ENCODE measurements at places on chromosomes 11 and 22.

- peak; percentile 85 for DNase-seq
Observed at GRCh38 chr22:37745548-37746365, 48.9 kb downstream of the TRIOBP start.

DNA sequence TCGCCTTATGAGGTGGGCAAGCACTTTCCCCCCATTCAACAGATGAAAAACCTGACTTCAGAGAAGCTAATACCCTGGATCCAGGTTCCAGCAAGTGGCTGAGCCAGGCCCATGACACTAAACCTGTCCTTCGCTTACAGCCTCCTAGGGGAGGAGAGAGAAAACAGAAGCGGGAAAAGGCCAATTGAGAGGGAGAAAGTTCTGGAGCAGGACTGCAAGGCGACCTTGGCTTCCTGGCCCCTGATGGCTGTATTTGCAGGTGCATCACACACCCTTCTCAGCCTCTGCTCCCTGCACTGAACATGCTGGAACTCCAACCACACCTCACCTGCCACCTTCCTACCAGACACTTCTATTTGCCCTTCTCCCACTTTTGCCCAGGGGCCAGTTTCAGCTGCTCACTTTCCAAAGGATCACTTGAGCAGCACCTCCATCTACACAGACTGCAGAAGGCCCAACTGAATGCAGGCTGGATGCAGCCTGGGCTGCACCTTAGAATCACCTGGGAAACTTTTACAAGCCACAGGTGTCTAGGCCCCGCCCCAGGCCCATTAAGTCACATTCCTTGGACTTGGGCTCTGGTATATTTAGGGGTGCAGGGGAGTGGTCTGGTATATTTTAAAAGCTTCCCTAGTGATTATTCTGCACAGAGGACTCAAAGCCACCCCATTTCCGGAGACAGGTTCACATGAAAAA, 14.3 kb upstream of the ADA2 start:
- DNase-seq = no peak

GRCh38 chr22:25000686-25001085, 48.2 kb downstream of the KIAA1671 start:
- DNase-seq = no peak

DNA sequence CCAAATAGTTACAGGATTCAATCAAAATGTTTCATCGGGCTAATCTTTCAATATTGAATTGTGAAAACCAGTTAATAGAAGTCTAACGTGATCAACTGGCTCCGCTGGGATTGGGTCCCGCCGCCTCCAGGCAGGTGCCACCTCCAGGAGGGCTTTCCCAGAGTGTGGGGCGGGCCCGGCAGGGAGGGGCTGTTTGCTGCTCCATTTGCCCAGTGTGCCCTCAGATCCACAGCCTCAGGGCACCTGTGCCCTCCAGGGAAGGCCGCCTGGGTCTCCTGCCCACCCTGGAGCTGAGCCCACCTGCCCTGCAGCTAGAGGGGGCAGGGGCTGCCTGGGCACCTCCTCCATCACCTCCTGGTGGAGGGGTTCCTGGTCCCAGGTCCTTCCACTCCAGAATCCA, 17.9 kb downstream of the BRSK2 start:
- no peak for DNase-seq

- peak; percentile 43 for DNase-seq
Observed at GRCh38 chr22:38843201-38843656, 599 bp downstream of the NPTXR start.

GRCh38 chr11:76151556-76152085, 54.7 kb downstream of the WNT11 start:
- no peak for DNase-seq

- no peak for DNase-seq
Observed at GRCh38 chr11:27864091-27864491, 163.8 kb upstream of the BDNF start.

DNA sequence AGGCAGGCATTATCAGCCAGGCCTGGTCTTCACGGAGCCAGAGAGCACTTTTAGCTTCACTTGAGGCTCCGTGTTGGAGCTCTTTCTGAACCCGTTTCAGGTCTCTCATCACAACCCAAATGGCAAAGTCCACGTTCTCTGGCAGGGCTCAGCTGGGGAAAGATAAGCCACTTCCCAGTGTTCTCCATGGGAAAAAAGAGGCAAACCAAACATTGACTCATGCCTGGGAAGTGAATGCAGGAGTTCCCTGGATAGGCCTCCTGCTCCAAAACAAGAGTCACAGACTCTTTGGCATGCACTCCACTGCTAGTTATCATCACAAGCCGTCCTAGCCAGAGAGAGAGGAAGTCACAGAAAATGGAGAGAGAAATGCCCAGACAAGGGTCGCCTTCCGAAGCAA, 11.6 kb downstream of the OPCML start:
- DNase-seq = no peak

DNA sequence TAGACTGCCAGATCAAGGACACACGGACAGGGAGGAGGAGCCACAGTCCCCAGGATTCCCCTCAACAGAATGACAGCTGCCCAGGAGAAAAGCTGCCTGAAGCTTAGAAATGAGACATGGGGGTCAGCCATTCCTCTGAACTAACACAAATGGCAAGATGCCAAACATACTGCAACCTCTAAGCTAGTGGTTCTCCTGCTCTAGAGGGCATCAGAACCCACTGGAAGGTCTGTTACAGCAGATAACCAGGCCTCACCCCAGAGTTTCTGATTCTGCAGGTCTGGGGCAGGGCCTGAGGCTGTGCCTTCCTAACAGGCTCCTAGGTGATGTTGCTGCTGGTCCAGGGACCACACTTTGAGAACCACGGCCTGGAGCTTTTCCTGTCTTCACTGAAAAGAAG, 28.6 kb upstream of the BID start:
- DNase-seq = no peak

GRCh38 chr22:40320687-40321086, 25.6 kb upstream of the ADSL start:
- no peak for DNase-seq

GRCh38 chr11:115599125-115599524, 94.9 kb upstream of the CADM1 start:
- DNase-seq = no peak

DNA sequence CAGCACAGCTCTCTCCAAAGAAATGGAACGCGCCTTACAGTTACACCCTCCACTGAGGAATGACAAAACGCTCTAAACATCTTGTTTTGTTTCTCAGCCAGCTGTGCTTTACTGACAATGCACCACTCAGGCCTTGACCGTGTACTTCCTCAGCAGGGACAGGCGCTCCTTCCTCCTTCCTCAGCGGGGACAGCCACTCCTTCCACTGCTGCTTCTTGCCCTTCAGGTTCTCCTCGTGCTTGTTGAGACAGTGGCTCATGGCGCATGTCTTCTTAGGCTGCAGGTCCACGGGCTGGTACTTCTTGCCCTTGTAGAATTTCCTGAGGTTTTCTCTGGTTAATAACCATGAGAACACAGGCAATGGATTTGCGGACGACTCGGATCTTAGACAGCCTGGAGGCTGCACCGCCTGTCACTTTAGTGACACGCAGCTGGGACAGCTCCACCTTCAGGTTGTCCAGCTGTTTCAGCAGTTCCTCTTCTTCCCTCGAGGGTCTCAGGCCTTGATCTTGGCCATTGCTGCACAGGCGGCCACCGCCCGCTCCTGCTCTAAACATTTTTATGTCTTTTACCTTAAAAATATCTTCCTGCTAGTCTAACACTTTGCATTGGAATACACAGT, 613.8 kb downstream of the BRD1 start:
- no peak for DNase-seq

GRCh38 chr11:93821617-93822016, 28.8 kb downstream of the VSTM5 start:
- no peak for DNase-seq

GRCh38 chr11:27233654-27234042, 129.4 kb downstream of the CCDC34 start:
- no peak for DNase-seq

GRCh38 chr11:2270322-2271076, at the start of gene ASCL2:
Gene ASCL2 (minus strand): TSS chr11:2270588. CDS start chr11:2270332, 256 bp downstream.
- DNase-seq = no peak

- no peak for DNase-seq
Observed at GRCh38 chr11:43573233-43573632, 107.3 kb upstream of the HSD17B12 start.

GRCh38 chr11:46436113-46436512, 44.5 kb upstream of the CHRM4 start:
- no peak for DNase-seq

DNA sequence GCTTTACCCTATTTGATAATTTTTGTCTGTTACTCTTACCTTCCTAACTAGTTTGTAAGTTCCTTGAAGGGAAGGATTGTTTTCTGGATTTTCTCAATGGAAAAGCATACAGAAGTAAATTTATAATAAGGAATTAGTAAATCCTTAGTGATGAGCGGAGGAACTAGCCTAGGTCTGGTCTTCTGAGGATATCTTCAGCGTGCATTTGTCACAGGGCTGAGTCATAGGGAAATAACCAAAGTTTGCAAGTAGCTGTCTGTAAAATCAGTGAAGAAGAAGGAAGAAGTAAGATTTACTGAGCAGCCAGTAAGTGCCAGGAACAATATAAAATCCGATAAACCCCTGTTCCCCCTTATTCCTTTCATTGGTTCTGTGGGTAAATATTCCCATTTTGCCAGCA, 162.7 kb upstream of the SORL1-AS1 start:
- no peak for DNase-seq

DNA sequence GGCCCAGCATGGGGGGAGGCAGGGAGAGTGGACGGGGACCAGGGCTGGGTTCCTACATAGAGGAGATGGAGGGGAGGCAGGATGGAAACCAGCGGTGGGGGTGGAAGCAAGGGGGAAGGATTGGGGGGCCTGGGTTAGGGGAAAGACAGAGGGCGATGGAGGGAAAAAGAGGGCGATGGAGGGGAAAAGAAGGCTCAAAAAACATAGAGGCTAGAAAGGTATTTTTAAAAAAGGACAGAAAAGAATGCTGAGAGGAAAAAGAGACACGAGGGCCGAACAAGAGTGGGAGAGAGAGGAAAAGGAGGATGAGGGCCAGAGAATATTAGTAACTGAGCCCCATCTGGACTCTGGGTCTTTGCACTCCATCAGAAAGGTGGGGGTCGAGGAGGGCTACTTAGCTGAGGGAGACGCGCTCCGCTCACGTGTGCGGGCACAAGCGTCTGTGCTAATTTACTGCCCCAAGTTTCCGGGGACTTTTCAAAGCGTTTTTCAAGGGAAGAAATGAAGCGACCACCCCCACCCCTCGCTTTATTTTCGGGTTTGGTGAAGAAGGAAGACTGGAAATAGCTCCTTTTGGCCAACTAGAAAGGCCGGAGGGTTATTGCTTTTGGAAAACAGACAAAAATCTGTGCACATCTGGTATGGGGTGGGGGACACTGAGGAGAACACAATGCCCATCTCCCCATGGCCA, 14.5 kb downstream of the PAX6 start:
- DNase-seq = no peak

- DNase-seq = no peak
Observed at GRCh38 chr11:103222806-103223205, 113.6 kb downstream of the DYNC2H1 start.

DNA sequence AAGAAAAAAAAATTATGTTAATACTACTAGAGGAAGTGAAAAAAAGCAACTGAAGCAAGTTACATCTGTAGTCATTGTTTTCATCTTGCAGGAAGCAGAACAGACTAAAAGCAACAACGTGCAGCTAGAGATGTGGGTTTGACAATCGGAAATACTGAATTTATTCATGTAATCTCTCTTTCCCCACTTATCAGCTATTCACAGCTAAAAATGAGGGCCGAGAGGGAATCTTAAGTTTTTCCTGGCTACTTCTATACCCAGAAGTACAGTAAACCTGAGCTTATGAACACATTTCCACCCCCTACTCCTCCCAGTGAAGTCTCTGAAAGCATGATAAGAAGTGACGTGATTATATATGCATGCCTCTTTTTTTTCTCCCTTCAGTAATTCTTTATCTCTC, 116.5 kb downstream of the SPON1 start:
- no peak for DNase-seq

DNA sequence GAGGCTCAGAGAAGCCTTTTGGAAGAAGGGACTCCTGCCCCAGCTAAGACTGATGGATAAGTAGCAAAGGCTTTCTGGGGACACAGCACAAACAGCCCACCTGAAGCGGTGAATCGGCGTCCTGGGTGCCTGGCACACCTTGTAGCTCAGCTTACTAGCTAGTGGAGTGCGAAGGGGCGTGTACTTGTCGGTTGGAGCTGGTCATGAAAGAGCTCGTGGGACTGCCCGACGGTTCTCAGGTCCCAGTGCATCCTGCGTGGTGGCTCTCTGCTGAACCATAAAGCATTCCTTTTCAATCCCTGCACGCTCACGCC, 690 bp upstream of the UVRAG start:
- no peak for DNase-seq

GRCh38 chr11:17298302-17298701, 21.8 kb downstream of the NUCB2 start:
- no peak for DNase-seq

GRCh38 chr11:83070731-83071566, 748 bp downstream of the RAB30 start:
- no peak for DNase-seq

- no peak for DNase-seq
Observed at GRCh38 chr22:40423310-40423688, 52.9 kb downstream of the SGSM3 start.

GRCh38 chr22:45638834-45639746, 32.5 kb upstream of the ATXN10 start:
- no peak for DNase-seq

- DNase-seq = no peak
Observed at GRCh38 chr11:114774599-114775361, 96.5 kb downstream of the NXPE2 start.

DNA sequence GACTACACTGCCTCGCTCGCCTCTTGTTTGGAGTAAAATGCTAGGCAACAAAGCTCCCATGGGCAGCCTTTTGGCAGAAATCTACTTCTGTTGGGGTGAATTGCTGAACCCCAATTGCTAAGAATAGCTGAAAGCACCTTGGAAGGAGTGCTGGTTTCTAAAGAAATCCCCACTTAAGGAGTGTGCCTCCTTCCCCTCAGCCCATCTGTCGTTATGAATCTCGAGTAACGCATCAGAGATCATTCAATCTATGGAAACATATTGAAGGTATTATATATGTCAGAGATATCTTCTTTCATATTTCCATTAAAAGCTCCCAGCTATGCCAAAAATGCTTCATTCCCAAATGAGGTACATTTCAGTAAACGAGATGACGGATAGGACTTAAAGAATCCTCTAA, 229.6 kb upstream of the BLID start:
- no peak for DNase-seq

Data from activated CD4-positive, alpha-beta T cell treated with anti-CD3 and anti-CD28 coated beads, Interleukin-2, amount 50 U/mL, for 1 hour (primary cell).